ENCODE measurements at places on chromosomes 4 and X. TPM values are rescaled to one million over a fixed set of nuclear protein-coding genes. Genes with fewer than 3 reads are reported as not detected.

DNA sequence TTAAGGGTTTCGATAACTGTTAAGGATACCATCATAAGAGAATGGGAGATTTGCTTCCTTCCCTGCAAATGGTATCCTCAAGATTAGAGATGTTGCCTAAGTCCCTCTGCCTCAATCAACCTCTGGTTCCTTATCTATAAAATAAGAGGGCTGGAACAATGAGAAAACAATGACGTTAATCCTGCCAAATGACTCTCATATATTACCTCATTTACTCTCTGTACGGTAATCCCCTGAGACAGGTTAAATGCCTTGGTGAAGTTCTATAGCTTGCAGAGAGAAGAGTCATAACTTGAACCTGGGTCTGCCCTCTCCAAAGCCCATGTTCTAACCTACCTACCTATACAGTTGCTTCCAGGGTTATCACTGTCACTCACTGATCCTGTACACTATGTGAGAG lies 100.2 kb upstream of the OTUD4 start:
- no peak for DNase-seq

DNA sequence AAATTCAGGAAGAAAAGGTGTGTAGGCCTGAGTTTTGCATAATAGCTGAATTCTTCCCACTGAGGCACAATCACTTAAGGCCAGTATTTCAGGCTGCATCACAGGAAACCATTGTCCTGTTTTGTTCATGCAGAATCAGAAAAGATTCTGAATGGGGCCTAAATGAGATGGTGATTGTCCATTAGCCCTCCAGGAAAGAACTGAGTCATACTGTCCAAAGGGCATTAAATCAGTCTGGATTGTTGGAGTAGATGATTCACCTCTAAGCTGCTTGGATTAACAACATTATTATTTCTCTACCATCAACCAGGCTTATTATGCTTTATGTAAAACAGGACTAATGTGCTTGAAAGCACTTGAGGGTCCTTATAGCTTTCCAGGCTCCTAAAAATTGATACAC lies 36.2 kb downstream of the CT47B1 start:
- DNase-seq: no peak

DNA sequence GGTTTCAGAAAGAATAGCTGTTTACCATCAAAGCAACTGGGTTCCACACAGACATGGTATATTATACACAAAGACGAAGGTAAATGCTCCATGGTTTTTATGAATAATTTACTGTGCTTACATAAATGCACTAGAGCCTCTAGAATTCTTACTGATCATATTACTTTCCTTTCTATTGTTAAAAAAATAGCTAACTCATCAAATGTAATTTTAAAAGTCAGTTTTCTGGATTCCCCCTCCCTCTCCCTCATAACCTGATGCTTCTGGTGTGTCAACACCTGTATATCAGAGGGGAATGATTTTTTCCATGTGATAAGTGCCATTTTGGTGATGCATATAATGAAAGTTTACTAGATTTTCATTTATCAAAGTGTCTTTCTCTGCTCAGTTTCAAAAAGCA lies 31.1 kb upstream of the LEF1 start:
- DNase-seq: no peak

UGT2A1 gene
- total RNA-seq: not detected

DNA sequence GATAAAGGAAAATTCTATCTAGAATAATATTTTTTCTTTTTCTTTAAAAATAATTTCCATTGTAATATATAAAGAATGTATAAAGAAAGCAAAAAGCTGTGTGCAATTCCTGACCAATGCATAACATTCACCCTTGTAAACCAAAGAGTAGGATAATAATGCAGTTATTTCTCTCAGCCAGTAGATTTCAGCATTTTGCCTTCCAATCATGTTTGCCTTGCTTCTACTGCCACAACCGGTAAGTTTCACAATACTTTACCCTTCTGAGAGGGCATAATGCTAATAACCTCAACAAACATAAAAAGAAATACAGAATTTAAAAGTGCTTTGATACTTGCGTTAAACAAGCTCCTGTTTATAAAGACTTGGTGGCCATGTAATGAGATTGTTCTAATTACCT lies 59.9 kb downstream of the CHIC2 start:
- DNase-seq: no peak

GRCh38 chr4:4752025-4752424 lies 107.4 kb upstream of the MSX1 start:
- DNase-seq: no peak

NUP54 gene
- total RNA-seq: 58.2 TPM

CT45A10 gene
- not detected for total RNA-seq

GRCh38 chr4:189769131-189769530 lies 171.5 kb upstream of the FRG1 start:
- no peak for DNase-seq

PHKA1 gene
- 9.4 TPM for total RNA-seq

SSX2 gene
- not detected for total RNA-seq

DNA sequence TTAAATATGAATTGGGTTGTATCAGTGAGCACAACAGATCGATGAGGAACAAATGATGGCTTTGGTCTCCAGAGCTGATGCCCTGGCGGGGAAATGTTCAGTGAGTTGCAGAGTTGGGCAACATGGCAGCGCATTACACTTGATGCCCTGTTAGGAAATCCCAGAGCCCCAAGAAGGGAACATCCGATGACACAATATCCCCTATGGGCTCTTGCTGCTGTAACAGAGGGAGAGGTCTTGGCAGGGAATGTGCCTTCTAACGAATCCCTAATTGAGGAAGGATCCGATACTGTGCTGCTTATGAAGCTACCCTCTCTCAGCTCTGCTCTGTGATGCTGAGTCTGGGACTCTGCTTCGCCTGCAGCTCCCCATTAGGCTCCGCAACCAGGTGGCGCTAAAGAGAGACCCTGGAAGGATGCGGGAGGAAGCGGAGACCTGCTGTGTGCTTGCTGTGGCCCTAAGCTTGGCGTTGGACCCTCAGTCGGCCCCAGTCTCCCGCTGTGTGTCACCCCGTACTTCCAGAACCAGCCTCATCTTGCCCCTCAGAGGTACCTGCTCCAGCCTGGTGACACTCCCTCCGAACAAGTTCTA lies 38.9 kb downstream of the PDHA1 start:
- DNase-seq: peak; percentile 80

- no peak for DNase-seq
Observed at GRCh38 chrX:71466979-71467523, 65.9 kb upstream of the OGT start.

UGT2B17 gene
- total RNA-seq: not detected

EGF gene
- total RNA-seq: 0.34 TPM

- peak; percentile 8 for DNase-seq
Observed at GRCh38 chrX:12672367-12673106, 118.7 kb upstream of the PRPS2 start.

GRCh38 chr4:57371671-57372070 lies 261.5 kb upstream of the IGFBP7 start:
- DNase-seq: no peak

RBM47 gene
- 3.2 TPM for total RNA-seq

CHIC2 gene
- 14.7 TPM for total RNA-seq

ZAR1 gene
- not detected for total RNA-seq

- peak; percentile 29 for DNase-seq
Observed at GRCh38 chrX:153494541-153495361, at the start of gene BGN. BGN (plus strand) TSS chrX:153494980; CDS start chrX:153504632, 9,652 bp downstream.

DNA sequence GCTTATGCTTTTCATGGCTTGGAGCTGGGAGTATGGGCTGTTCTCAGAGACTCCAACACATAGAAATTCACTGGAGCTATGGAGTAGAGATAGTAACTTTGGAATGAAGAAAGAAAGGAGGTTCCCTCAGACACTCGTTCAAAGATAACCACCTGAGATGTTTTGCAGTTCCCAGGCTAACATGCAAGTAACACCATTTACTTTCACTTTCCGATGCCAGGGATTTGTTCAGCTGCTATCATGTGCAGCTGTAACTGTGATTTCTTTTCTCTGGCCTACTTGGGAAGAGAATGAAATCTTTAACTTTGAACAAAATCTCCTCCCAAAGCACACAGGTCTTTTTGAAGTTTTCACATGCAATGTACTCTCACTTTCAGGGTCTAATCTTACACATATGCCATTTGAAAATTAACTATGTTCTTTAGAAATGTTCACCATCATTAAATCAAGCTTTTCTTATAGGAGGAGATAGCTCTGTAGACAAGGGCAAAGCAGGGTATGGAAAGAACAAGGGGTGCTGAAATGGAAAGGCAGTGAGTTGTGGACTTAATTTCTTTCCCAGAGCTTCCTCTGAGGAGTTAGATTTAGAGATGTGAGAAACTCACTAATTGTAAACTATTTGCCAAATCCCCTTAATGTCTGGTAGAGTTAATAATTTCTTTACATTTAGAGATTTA lies 514.3 kb downstream of the PDHA2 start:
- DNase-seq: no peak

DNA sequence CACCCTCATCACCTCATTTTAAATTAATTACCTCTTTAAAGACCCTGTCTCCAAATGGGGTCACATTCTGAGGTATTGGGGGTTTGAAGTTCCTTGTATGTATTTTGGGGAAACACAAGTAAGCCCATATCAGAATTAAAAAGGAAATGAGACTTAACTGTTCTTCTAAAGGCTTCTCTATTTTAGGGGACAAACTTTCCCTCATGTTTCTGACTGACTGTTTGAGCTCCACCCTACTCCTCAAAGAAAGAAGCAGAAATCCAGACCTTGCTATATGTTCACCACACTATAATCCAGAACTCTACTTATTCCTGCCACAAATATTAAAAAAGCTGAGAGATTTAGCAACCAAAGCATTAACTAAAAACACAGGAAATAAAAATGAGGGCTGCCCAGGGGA lies 258.8 kb downstream of the ARHGAP24 start:
- DNase-seq: no peak

- no peak for DNase-seq
Observed at GRCh38 chr4:157775971-157776370, 396.9 kb downstream of the GASK1B start.

PABPC5 gene
- not detected for total RNA-seq

DNA sequence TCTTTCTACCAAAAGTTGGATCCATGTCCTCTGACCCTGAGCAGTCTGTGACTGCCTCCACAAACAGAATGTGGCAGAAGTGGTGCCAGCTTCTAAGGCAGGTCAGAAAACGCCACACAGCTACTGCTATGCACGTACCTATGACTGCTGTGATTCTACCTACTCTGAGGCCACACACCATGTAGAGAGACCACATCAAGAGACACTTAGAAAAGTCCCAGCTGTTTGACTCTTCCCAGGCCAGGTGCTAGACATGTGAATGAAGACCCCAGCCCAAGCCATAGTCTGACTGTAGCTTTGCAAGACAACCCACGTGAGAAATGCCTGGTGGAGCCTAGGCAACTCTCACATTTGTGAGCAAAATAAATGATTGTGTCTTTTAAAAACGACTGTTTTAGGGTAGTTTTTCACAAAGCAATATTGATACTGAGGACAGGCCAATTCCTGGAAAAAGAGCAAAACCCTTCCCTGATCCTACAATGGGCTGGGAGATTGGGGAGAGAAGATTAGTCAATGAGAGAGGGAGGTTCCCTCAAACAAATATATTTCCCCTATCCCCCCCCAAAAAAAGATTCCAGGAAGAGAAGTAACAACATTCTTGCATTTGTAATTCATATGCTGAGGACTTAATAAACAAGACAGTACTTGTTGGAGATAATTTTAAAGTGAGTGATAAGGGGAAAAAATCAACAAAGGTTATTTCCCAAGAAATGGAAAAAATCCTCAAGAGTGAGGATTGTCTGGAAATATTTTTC lies 33.3 kb downstream of the FRYL start:
- DNase-seq: no peak

STPG2 gene
- total RNA-seq: 0.14 TPM

CHM gene
- 14.7 TPM for total RNA-seq

- no peak for DNase-seq
Observed at GRCh38 chr4:7217474-7218321, 25.4 kb downstream of the SORCS2 start.

- peak; percentile 16 for DNase-seq
Observed at GRCh38 chr4:69830560-69831269, 29.2 kb downstream of the SULT1E1 start.

GRCh38 chrX:121479406-121479805 lies 432.0 kb downstream of the GLUD2 start:
- no peak for DNase-seq

DNA sequence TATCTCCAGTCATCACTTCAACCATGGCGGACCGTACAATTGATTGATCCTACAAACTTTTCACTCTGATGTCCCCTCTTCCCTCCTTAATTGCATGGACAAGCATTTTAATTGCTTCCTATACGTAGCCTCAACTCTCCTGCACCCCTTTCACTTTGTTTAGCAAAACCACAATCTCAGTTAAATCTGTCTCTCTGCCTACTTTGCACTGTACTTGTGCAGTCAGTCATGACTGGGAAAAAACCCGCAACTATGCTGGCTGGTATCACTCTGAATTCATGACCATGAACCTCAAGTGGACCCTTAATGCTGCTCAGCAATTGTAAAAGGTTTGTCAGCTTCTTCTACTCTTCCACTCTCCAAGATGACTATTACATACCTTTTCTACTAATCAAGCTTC lies 51.7 kb upstream of the AFF2 start:
- DNase-seq: no peak

GRCh38 chr4:98887145-98887544 lies 41.8 kb downstream of the EIF4E start:
- no peak for DNase-seq

- no peak for DNase-seq
Observed at GRCh38 chrX:914206-914605, 283.6 kb downstream of the SHOX start.

GRCh38 chrX:3219667-3220066 lies 126.8 kb downstream of the MXRA5 start:
- DNase-seq: no peak

DRP2 gene
- 0.66 TPM for total RNA-seq

UNC5C gene
- not detected for total RNA-seq

RAB9B gene
- total RNA-seq: 0.37 TPM

Measured in activated CD4-positive, alpha-beta T cell treated with anti-CD3 and anti-CD28 coated beads for 36 hours (primary cell).